ENCODE measurements at places on chromosomes 7 and 10.
A peak's percentile ranks its signal among the peaks of the same experiment; 100 is the strongest.

DNA sequence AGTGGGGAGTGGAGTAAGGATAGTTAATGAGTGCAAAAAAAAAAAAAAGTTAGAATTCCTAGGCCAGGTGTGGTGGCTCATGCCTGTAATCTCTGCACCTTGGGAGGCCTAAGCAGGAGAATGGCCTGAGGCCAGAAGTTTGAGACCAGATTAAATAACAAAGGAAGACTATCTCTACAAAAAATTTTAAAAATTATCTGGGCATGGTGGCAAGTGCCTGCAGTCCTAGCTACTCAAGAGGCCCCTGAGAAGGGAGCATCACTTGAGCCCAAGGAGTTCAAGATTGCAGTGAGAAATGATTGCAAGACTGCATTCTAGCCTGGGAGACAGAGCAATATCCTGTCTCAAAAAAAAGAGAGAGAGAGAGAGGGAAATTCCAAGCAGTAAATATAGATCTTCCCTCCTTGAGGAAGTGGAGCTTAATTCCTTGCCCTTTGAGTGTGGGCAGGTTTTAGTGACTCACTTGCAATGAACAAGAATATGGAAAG lies 19.5 kb upstream of the CSTF2T start:
- DNase-seq, result no peak

- DNase-seq, result no peak
Observed at GRCh38 chr10:42743697-42744096, 38.9 kb upstream of the BMS1 start.

DNA sequence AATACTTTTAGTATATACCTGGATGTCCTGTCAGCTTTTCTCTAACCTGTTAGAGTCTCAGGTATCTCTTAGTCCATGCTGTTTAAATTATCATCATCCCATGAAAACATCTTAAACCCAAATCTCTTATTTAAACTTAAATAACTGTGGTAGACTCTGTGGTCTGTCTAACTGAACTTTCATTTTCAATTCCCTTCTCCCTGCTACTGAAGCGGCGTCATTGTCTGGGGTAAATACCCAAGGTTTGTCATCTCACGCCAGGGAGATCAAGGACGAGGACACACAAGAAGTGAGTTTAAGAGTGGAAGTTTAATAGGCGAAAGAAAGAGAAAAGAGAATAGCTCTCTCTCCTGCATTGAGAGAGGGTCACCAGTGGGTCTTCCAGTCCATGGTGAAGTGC lies 804.4 kb upstream of the CELF2 start:
- DNase-seq, result no peak

DNA sequence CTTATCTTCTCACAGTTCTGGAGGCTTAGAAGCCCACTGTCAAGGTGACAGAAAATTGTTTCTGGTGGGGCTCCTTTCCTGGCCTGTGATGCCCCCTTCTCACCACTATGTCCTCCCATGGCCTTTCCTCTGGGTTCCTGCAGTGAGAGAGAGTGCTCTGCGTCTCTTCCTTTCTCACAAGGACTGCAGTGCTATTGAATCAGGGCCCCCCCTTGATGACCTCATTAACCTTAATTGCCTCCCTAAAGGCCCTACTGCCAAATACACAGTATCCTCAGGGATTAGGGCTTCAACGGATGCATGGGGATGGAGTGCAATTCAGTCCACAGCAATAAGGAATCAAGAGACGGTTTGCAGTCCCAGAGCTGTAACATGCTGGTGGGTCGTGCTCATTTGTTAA lies 82.0 kb upstream of the GRB10 start:
- DNase-seq, result no peak

DNA sequence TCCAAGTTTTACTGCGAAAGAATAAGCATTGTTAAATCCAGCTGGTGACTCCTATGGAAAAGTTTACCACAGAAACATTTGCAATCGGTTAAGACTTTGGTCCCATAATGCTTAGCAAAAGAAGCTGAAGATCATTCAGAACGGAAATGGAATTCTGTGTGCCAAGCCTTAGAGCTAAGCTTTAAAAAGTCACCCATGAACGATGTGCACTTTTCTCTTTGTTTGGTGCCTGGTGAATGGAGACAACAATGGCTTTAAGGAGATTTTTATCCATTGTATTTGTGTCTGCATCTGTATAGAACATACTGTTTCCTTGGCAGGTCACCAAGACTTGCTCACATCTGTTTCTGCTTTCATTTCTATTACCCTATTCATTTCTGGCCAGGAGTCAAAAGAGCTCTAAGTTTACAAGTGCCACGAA lies 26.3 kb upstream of the COL1A2 start:
- DNase-seq, result peak; percentile 45

DNA sequence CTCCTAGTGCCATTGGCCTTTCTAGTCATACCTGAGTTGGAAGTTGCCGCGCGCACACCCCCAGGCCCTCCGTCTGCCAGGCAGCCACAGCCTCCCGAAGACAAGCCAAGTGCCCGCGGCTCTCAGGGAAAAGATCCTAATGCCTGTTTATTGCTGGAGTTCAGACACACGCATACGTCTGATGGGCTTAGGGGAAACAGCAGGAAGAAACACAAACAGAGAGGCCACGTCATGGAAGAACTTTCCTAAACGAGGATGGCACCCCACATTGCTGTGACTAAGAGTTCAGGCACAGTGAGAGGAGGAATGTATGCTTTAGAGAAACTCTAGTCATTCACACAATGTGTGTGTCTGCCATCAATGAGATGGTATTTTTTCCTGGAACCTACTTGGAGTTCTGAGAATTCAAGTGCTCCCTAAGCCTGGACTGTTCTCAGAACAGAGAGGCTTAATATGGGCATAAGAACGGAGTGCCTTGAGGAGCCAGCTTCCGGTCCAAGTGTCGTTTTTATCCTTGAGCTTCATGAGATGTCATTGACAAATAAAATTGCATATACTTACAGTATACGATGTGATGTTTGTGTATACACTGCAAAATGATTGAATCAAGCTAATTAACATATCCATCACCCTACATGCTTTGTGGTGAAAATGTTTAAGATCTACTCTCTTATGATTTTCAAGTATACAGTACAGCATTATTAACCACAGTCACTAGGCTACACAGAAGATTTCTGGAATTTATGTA lies 11.6 kb upstream of the RBP3 start:
- no peak for DNase-seq

- DNase-seq, result no peak
Observed at GRCh38 chr7:114678116-114678515, 243.8 kb upstream of the MDFIC start.

- no peak for DNase-seq
Observed at GRCh38 chr10:114513381-114513792, 109.1 kb upstream of the AFAP1L2 start.

- no peak for DNase-seq
Observed at GRCh38 chr7:85184599-85185423, 2.0 kb downstream of the SEMA3D start.

- no peak for DNase-seq
Observed at GRCh38 chr7:83701736-83702135, 52.8 kb upstream of the SEMA3E start.

DNA sequence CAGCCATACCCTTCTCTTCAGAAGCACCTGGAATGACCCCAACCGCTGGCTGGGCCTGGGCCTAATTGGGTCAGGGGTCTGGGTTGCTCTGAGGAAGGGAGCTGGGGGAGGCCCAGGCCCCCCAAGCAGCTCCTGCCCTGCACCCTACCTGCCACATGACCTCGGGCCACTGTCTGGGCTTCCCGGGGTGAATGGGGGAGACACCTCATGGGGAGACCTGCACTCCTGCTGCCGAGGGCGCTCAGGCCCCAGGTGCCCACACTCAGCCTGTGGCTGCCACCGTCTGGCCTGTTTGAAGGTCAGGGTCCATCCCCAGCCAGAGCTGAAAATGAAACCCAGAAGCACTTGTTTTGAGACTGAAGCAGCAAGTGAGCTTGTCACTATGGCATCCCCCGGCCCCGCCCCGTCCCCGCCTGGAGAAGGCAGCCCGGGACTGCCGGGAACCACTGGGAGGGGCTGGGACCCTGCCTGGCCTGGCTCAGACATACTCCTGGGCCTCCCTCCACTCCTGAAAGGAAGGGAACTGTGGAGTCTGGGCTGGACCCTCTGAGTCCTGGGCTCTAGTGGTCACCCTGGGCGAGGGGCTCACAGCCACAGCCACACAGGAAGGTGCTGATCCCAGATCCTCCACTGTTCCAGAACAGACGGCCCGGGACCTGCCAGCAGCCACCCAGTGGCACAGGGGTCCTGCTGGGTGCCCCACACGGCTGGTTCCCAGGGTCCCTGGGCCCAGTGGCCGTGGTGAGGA lies 7.4 kb upstream of the MICALL2 start:
- peak; percentile 43 for DNase-seq

GRCh38 chr10:7275761-7276440 lies 134.9 kb downstream of the SFMBT2 start:
- no peak for DNase-seq

- DNase-seq, result peak; percentile 1
Observed at GRCh38 chr7:43439631-43440401, 143.1 kb upstream of the STK17A start.
